Neuronal stem cell (in vitro differentiated cells): ENCODE measurements at places on chromosomes 2 and 18.

- DNase-seq: no peak
Observed at GRCh38 chr2:234565201-234565600, 68.3 kb upstream of the ARL4C start.

DNA sequence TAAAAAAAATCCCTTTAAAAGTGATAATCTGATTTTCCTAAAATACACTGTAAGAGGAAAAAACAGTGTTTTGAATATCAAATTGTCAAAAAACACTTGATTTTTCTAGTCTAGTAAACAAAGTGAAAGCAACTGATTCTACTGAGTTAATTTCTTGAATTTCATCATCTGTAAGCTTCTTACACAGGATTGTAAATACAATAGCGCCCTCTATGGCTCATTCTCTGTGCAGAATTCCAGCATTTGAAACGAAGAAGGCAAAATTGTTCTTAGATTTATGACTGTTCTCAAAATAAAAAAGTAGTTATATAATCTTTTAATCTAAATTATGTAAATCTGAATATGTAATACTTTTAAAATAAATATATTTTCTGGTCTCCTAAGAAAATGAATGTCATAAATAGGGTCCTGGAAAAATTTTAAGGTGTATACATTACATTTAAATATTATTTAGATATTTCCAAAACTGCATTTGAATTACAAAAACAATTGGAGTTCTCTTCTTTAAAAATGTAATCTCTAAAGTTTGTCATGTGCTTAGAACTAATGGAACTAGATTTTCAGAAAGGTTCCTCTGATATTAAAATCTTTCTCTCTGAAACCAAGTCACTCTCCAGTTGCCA, 176.9 kb upstream of the MC4R start:
- DNase-seq: peak; percentile 38

DNA sequence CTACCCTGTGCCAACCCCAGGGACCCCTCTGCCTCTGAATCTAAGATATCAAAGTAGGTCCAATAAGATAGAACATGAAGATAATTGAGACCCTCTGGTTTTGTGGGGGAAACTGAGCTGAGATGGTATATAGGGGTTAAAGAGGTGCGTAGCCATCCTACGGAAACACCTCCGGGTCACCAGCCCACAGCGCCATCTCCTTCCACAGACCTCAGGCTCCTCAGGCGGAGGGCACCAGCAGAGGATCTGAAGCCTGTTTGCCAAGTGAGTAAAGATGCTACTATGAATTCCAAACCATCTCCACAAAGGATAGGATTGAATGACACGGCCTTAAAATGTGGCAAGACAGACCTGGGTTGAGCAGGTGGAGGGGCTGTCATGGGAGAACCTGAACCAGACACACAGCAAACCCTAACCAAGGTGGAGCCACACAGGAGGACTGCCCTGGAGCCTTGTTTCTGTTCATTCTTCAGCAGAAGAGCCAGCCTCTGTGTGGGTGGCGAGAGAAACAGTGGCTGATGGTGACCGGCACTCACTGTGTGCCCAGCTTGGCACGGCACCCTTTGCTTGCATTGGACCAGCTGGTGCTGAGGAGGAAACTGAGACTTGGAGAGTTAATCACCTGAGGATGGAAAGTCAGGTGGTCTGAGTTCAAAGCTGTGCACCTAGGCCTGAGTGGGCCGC, 10.2 kb downstream of the GBX2 start:
- DNase-seq: no peak

GRCh38 chr18:46719388-46719787, 37.5 kb downstream of the ST8SIA5 start:
- DNase-seq: no peak

DNA sequence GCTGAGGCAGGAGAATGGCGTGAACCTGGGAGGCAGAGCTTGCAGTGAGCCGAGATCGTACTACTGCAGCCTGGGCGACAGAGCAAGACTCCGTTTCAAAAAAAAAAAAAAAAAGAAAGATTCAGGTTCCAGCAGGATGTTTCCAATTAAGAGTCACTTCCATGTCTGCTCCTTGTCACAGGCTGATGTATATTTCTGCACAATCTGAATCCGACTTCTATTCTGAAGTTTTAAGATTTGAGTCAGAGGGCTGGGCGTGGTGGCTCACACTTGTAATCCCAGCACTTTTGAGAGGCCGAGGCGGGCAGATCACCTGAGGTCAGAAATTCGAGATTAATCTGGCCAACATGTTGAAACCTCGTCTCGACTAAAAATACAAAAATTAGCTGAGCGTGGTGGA, 24.7 kb downstream of the SNRPD1 start:
- DNase-seq: no peak

DNA sequence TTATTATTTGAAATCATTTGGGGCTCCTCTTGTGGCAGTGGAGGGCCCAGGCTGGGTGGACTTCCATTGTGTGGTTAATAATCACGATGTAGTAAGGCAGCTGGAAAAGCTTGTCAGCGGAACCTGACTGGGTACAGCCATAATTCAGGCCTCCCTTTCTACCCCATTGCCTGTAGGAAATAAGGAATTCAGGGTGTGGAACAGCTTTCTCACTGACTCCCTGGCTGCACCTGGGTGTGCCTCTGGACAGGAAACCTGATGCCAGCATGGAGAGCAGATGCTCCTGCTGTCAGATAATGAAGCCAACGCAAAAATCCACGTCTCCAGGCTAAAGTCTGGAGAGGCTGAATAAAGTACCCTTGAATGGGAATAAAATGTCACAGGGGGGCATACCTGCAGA, 44.2 kb downstream of the LYPD6B start:
- no peak for DNase-seq

DNA sequence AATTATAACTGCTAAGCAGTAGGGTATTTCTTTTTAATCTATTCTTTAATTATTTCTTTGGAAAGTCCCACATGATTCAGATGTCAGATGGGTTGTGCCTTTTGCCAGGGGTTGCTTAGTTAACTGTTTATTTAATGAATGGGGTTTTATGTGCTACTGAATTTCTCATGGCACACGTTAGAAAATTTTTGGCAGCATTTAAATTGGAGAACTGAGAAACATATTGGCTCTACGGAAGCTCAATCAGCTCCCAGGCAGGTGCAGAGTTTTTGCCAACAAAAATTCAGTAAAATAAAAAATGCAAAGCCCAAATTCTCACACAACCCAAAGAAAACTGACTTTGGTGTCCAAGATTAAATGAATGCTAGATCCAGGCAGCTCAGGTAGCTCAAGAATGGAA, 467.2 kb downstream of the NRXN1 start:
- DNase-seq: no peak

- DNase-seq: no peak
Observed at GRCh38 chr2:20560891-20561636, 89.8 kb downstream of the HS1BP3 start.

DNA sequence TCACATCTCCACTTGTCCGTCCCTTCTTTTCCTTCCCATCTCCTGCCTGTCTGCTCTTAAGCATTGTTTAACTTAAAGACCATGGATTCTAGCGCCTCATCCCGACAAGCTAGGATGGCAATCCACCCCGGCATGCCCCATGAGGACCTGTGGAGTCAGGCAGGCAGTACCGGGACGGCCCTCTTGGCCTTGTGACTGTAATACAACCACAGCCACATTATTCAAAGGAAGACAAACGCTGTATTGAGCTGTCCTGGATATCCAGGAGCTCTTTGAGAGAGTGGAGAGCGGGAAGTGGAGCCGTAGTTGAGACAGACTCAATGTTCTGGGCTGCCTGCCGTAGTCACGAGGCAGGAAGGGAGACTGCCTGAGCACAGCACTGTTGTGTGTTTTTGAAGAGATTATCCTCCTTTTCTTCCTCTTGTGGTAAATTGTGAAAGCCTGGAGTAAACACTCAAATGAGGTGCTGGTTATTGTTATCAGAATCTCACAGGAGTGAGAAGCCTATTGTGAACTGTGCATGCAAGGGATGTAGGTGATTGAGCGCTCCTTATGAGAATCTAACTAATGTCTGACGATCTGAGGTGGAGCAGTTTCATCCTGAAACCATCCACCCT, 929.8 kb upstream of the CNTNAP5 start:
- DNase-seq: no peak

- no peak for DNase-seq
Observed at GRCh38 chr2:23448906-23449305, 63.9 kb downstream of the KLHL29 start.

DNA sequence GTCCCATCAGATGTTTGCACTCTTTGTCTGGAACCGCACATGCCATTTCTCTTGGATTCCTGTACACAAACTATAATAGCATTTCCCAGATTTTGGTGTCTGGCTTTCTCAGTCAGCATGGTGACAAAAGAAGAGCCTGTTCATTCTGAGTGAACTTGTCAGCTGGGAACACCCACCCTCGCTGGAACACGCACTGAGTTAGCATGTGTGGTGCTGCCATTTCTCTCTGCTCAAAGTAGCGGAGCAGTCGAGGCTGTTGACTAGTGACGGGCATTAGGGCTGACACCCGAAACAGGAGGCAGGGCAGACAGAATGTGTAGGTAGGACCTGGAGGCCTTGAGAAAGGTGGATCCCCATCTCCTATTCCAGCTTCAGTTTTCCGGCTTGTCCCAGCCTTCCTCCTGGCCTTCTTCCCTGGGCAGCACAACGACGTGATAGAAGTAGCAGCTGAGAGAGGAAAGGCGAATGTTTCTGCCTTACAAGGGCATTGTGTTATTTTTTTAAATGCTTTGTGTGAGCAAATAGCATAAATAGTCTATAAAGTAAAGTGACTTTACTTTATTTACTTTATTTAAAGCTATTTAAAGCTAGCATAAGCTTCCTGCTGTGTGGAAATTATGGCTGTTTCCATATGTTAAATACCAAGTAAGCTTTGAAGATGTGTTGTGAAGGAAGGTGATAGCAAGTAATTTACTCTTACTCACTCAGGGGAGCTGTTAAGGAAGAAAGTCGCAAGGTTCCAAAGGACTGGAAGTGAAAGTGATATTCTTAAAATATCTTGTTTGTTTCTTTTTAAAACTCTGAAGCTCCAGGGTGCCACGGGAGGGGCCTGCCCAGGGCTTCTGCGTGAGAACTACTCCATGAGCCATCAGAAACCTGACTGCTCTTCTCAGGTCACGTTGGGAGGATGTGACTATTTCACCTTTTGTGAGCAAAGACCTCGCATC, 272.6 kb downstream of the NEDD4L start:
- DNase-seq: no peak

- no peak for DNase-seq
Observed at GRCh38 chr18:13247506-13247905, 28.9 kb downstream of the LDLRAD4 start.

GRCh38 chr2:3264010-3264744, 113.4 kb downstream of the EIPR1 start:
- no peak for DNase-seq

GRCh38 chr18:48719974-48720654, 181.3 kb downstream of the CTIF start:
- DNase-seq: no peak

DNA sequence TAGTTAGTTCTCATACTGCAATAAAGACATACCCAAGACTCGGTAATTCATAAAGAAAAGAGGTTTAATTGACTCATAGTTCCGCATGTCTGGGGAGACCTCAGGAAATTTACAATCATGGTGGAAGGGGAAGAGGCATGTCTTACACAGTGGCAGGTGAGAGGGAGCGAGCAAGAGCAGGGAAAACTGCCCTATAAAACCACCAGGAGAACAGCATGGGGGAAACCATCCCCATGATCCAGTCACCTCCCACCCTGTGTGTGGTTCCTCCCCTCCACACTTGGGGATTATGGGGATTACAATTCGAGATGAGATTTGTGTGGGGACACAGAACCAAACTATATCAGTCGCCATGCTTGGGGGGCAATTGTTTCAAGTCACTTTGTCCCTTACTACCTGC, 1.1 kb upstream of the SSB start:
- DNase-seq: no peak

GRCh38 chr2:216033403-216033802, 20.1 kb upstream of the MREG start:
- no peak for DNase-seq

- DNase-seq: no peak
Observed at GRCh38 chr2:47509250-47509649, 106.3 kb downstream of the MSH2 start.

GRCh38 chr2:26595146-26595545, 46.0 kb downstream of the CIB4 start:
- DNase-seq: no peak
